ENCODE measurements at places on chromosomes 2 and 18.

DNA sequence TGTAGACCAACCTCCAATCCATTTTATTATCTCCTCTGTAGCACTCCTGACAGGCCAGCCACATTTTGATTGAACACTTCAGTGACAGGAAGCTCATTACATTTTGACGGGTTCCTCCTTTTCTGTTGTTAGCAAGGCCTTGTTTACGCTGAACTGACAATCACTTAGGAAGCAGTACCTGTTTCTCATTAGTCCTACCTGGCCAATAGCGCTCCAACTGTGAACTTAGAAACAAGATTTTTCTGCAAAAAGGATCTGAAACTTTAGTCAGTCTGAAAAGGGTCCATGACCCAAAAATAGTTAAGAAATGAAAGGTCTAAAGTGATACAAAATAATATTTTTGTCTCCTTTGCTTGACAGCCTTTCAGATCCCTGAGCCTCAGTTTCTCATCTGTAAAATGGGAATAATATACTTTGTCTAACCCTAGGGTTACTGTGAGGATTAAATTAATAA lies 119.6 kb upstream of the MSTN start:
- no peak for DNase-seq

- DNase-seq: no peak
Observed at GRCh38 chr2:43230351-43230885, 4.0 kb upstream of the ZFP36L2 start.

DNA sequence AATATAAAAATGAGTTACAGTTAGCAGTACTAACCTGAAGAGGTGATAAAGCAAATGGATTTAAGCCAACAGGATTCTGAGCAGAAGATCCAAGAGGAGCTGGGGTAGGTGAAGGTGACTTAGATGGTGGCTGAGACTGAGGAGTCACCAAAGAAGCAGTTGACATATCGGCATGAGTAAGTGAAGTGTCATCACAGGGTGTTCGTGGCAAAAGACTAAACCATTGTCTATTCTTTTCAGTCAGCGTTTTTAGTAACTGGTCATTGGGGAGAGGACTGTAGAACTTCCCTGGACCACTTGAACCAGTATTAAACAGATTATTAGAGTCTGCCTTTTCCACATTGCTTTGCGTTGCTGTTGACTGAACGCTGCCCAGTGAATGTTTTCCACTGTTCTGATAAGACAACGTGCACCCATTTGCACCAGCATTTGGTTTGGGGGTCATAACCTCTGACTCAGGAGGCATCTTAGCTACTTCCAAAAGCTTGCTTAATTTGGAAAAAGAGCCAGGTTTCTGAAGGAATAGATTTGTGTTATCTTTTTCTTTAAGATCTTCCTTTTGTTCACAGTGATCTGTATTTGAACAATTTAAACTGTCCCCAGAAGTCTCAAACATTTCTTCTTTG lies 63.3 kb upstream of the WDSUB1 start:
- no peak for DNase-seq

- DNase-seq: no peak
Observed at GRCh38 chr18:12162786-12163185, 69.1 kb downstream of the ANKRD62 start.

DNA sequence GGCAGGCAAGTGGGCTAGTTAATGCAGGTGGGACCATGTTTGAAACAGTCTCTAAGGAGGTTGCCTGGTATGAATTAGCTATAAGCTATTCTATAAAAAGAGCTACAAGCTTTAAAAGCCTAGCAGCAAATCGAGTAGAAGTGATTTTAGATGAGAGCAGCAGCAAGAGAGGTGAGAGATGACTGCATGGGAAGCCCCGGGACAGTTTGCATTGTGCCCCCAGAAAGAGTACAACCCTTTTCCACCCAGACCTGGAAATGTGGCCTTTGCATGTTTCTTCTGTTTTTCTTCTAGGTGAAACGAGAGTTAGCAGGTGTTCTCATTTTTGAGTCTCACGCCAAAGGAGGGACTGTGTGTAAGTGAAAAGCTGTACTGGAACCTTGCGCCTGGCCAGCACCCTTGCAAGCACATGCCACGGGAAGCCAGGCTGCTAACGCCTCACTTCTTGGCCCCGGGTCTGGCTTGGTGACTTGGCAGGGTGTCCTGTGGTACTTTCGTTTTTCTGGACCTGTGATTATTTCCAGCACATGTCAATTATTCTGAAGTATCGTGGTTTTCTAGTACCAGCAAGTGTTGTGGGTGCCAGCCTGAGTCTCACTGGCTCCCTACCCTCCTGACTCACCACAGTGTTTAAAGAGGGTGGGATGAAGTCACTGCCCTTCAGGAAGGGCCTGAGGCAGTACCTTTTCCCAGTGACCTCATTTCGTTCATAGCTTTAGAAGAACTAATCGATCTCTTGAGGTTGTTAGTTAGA lies 90.3 kb upstream of the MAP3K20 start:
- no peak for DNase-seq

DNA sequence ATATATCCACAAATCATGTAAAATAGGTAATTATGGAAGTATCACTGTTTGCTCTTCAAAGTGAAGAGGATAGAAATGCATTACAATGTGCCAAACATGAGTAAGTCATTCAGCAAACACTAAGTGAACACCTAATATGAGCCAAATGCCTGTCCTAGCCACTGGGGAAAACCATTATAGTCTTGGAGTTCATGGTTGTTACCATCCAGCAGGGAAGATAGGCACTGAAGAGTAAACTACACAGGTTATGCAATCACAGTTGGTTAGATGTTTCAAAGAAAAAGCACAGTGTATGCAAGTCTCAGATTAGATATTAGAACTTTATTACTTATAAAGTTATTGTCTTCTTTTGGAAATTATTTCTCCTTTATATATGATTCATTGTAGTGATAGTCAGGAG lies 3.9 kb upstream of the SERPINB2 start:
- no peak for DNase-seq

GRCh38 chr2:182831101-182831500 lies 35.3 kb downstream of the FRZB start:
- DNase-seq: no peak

- no peak for DNase-seq
Observed at GRCh38 chr2:100868083-100868482, 48.1 kb downstream of the NPAS2 start.

GRCh38 chr18:31065036-31065773 lies 22.7 kb upstream of the DSC3 start:
- no peak for DNase-seq

GRCh38 chr2:143398781-143399180 lies 269.6 kb downstream of the ARHGAP15 start:
- DNase-seq: no peak

- DNase-seq: no peak
Observed at GRCh38 chr2:38173683-38174082, 97.7 kb upstream of the CYP1B1 start.

DNA sequence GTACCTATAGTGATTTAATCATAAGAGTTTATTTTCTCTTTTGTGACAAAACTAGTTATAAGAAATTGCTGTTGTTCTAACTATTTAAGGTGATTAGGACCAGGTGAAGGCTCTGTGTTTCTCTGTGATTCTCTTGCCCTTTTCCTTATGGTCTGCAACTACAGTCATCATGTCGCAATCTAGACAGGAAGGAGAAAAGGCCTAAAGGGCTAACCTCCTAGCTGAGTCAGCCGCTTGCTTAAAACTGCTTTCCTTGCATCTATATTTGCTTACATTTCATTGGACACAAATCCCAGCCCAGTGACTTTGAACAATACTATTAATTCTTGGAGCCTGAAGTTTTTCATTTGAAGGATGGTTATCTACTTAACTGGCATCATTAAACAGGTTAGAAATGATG lies 93.1 kb downstream of the PIK3C3 start:
- no peak for DNase-seq

DNA sequence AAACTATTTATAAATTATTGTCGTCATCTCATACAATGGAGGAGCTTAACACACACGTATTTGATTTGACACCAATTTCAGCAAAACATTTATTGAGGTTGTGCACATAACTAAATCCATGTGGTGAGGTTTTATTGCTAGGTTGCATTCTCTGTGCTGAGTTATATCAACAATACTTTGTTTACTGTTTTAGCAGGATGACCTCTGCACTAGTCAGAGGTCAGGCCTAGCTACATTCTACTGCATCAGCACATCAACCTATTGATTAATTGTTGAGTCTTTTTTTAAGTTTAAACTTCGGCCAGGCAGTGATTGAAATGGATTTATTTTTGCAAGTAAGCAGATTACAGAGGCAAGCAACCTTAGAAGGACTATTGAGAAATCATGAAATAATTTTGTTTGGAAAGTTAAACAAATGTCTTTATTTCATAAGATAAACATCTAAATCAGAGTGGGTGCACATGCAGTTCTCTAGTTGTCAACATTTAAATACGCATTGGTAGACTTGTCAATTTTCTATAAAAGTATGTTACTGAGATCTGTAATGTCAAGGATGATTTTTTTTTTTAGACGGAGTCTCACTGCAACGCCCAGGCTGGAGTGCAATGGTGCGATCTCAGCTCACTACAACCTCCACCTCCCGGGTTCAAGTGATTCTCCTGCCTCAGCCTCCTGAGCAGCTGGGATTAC lies 75.2 kb upstream of the CD28 start:
- DNase-seq: no peak

- no peak for DNase-seq
Observed at GRCh38 chr2:85016446-85016845, 45.5 kb downstream of the KCMF1 start.

GRCh38 chr2:119727493-119727892 lies 32.2 kb upstream of the PTPN4 start:
- no peak for DNase-seq

GRCh38 chr2:142029974-142030373 lies 100.8 kb downstream of the LRP1B start:
- DNase-seq: no peak

GRCh38 chr2:58516695-58517094 lies 275.6 kb upstream of the FANCL start:
- no peak for DNase-seq

- DNase-seq: no peak
Observed at GRCh38 chr18:8803063-8803795, 97.9 kb downstream of the MTCL1 start.

DNA sequence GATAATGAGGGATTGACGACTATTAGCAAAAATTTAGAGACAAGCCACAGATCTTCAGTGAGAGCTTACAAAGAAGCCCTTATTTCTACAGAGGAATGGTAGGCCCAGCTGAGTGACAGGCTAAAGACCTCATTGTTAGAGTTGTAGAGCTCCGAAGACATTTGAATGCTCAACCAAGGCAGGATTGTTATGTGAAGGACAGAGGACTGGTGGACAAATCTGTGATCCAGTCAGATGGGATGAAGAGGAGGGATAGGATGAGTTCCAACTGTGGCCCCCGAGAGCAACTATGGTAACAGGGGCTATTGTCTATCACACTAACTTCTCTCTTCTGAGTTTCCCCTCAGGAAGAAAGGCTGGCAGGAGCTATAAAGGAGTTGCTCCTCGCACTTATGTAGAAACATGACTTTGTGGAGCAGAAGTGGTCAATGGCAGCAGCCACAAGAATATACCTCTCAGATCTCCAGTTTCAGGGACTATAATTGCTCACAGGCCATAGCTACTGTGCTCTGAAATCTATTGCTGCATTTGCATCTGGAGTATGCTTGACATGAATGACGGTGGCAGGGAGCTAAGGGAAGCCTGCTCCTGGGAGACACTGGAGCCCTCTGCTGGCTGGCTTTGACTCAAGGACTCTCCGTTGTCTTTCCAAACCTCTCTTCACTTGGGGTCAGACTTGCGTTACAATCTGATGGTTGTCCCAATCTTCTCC lies 50.3 kb upstream of the GREB1L start:
- DNase-seq: no peak

Data from right renal pelvis (tissue), 4 donors.